Bronchial epithelial cell (primary cell): ENCODE measurements at places on chromosomes 1 and 21.
A peak's percentile ranks its signal among the peaks of the same experiment; 100 is the strongest.

DNA sequence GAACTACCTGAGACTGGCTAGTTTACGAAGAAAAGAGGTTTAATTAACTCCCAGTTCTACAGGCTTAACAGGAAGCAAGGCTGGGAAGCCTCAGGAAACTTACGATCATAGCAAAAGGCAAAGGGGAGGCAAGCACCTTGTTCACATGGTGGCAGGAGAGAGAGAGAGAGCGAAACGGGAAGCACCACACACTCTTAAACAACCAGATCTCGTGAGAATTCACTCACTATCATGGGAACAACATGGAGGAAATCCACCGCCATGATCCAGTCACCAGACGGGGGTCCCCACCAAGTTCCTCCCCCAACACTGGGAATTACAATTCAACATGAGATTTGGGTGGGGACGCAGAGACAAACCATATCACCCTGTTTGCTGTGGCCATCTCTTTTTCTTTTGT is 11.8 kb downstream of the MT1HL1 start:
- DNase-seq, result no peak

DNA sequence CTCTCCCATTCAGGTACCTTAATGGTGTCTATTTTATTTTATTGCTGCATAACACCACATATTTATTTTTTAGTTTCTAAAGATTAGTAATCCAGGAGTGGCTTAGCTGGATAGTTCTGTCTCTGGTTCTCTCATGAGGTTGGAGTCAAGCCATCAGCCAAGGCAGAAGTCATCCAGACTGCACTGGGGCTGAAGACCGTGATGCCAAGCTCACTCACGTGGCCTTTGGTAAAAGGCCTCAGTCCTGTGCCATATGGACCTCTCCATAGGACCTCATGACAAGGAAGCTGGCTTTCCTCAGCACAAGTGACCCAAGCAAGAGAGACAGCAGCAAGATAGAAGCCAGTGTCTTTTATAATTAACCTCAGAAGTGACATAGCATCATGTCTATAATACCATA is 23.0 kb upstream of the DDR2 start:
- DNase-seq, result no peak

DNA sequence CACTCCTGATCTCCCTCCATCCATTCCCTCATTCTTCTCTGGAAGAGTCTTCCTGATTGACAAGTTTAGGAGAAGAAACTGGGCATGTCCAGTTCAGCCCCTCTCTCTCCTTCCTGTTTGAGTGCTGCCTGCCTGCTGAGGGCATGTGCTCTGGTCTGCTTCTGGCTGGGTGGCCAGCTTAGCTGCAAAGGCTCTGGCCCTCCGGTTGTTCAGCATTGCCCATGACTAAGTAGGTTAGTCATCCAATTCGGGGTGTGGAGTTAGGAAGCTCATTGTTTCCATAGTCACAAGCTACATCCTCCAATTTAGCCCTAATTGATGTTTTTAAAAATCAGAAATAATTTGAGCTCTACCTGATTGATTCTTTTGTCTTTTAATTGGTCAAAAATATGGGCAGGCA is 25.6 kb upstream of the PLA2G2E start:
- peak; percentile 95 for DNase-seq

GRCh38 chr1:208496467-208497371 is 252.5 kb upstream of the PLXNA2 start:
- peak; percentile 83 for DNase-seq

DNA sequence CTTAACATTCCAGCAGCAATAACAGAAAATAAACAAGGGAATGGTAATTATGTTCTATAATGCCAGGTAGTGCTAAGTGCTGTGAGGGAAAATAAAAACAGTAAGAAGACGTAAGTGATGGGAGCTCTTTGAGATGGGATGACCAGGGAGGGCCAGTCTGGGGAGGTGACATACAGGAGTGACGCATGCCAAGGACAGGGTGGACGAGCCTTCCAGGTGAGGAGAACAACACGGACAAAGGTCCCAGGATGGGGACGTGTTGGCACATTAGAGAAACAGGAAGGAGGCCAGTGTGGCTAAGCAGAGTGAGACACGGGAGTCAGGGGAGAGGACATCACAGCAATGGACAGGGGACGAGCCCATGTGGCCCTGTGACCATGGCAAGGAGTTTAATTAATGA is 11.7 kb upstream of the LRRC52 start:
- DNase-seq, result no peak

- peak; percentile 62 for DNase-seq
These were observed 3.6 kb upstream of the SPSB1 start for GRCh38 chr1:9289090-9289534.

DNA sequence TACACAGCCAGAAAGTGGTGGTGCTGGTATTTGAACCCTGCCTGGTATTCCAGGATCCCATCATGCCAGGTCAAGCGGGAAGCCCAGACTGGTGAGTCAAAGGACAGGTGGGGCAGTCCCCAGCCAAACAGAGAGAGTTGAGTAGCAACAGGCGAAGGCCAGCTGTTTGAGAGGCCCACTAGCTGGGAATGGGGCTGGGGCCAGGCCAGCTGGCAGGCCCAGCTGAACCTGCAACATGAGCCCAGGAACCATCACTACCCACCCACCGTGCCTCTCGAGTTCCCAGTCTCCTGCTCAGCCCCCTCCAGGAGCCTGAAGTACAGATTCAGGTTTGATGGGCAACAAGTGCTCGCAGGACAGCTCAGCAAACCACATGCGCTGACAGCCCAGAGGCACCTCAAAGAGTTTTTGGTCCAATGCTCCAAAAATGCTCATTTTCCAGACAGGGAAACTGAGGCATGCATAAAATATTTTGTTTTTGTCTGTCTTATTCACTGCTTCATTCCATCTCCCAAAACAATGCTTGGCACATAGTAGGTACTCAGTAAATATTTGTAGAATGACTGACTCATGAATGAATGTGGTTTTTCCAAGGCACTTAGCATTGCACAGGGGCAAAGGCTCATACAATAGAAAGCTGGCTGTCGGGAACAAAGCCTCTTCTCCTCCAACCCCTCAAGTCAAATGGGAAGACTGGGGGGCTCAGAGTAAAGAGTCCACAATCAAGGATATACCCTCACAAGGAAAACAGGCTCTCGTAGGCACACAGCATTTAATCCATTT is 42.5 kb upstream of the CLIC4 start:
- peak; percentile 64 for DNase-seq

DNA sequence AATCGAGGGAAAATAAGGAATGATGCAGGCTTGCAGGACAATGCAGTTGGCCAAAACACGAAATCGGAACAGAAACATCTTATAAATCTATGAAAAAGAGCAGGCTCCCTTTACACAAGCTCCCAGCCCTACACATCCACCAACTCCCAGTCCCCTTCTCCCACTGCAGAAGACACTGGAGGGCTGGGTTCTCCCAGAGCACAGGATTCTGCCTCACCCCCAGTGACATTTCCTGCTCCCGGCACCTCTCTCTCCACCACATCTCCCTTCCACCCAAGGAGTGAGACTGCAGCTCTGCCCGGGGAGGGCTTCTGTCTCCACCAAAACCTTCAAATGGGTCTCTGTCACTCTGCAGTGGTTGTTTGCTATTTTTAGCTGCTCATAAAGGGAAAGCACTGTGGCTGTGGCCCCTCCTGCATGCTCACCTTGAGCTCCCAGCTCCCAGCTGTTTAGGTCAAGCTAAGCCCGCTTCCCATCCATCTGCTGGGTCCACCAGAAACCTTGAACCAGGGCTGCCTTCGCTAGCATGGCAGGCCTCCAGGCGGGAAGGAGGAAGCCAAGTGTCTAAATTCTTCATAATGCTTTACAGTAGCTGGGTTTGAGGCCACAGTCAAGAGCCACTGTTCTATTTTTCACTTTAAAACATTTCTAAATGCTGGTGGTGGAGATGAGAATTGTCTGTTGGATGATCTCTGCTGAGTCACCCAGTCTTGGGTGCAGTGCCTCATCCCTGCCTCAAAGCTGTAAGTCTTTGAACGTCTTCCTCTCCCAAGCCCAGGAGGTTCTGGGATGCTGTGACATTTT is 3.3 kb upstream of the C2CD2 start:
- DNase-seq, result peak; percentile 54

DNA sequence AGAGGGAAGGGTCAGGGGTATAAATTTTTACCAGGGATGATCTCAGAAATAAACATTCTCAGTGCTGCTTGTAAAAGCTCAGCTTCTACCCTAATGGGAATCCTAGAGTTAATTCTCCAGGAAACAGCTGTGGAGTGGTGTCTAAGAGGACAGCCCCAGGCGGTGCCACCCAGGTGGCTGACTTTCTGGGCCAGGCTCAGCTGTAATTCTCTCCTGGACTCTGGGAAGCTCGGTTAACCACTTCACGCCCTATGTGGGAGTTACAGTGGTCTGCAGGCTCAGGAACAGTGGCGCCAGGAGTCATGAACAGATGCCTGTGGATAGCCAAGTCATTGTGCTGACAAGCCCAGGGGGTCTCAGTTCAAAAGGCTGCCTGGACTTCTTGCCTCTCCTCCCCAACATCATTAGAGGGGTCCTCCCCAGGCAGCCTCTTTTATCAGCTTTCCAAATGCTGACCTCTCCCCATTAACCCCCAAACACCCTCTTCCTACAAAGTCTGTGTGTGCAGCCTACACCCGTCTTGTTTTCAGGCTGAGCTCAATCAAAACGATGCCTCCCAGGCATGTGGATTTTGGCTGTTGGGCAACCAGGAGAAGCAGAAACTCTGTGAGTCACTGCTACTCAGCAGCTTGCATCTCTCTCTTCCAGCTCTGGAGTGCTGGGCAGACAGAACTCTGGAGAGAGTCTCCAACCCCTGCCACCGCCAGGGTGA is 1.2 kb downstream of the HHIPL2 start:
- DNase-seq, result peak; percentile 85

GRCh38 chr1:15997637-15998280 is 6.3 kb upstream of the SRARP start:
- no peak for DNase-seq

- no peak for DNase-seq
These were observed 9.1 kb downstream of the PLOD1 start for GRCh38 chr1:11943619-11944018.

DNA sequence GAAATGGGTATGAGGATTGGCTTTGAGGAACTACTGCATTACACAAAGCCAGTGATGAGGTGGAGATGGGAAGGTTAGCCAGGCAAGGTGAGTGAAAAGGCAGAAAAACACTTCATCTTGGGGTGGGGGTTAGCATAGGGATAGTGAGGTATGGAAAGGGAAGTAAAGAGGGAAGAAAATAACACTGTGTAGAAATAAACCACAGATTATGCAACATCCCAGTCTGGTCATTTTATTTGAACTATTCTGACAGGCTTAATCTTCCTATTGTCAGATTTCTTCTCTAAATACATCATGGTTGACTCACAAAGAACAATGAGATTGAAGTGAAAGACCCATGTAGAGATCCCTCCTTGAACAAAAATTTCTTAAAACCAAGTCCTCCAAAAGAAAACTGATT is 640.2 kb downstream of the PTPRC start:
- peak; percentile 56 for DNase-seq

- DNase-seq, result peak; percentile 3
These were observed 615.4 kb downstream of the AGBL4 start for GRCh38 chr1:49408346-49408745.

DNA sequence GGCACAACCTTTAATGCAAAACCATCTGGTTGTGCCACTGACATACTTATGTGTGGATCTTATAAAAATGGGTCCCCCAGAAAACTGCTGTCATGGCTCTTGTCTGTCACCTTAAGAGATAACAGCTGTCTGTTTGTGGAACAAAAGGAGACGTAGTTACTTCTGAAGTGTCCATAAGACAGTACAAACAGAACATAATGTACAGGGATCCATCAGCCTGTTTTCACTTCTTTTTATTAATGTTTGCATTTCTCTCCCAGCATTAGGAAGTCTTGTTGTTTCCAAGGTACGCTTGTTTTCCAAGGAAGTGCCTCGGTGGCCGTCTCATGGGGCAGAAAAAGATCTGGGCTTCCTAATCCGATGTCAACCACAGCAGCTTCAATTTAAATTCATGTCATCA is 11.2 kb upstream of the ST6GALNAC5 start:
- no peak for DNase-seq

DNA sequence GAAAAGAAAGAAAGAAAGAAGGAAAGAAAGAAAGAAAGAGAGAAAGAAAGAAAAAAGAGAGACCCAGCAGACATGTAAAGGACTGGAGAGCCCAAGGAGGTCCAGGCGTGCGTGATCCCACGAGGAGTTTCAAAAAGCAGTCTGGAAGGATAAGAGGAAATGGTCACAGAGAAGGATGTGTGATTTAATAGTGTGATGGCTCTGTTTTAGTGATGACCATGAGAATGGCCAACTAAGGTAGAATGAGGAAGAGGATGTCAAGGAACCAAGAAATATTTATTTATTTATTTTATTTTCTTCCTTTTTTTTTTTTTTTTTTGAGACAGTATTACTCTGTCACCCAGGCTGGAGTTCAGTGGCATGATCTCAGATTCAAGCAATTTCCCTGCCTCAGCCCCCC is 25.5 kb downstream of the PTGS2 start:
- no peak for DNase-seq

DNA sequence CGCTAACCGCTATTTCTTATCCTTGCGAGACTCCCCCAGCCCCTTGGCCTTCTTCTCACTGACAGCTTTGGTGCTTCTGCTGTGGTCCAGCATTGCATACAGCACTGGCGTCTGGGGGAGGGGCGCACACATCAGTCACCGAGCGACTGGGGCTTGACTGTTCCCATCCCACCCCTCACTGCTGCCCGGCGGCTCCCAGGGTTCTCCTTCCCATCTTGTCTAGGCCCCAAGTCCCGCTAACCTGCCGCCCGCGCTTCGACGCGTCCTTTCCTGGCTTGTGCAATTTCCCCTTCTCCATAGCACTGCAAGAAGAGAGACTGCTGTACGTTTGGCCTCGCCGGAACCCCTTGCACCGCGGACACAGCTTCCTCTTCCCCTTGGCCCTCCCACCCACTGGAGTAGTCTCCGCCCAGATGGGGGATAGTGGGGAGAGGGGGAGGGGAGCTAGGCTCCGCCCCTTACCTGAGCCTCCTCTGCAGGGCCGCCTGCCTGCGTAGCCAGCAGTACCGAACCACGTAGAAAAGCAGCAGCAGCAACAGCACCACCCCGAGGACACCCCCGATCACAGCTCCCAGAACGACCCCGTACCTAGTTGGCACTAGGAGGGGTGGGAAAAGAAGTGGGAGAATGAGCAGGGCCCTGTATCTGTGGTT is 3.8 kb downstream of the MPZ start:
- DNase-seq, result peak; percentile 82

- DNase-seq, result peak; percentile 88
These were observed 124.3 kb downstream of the PBX1 start for GRCh38 chr1:164683235-164683634.

GRCh38 chr1:225539575-225539974 is 111.7 kb upstream of the LBR start:
- DNase-seq, result no peak

- DNase-seq, result no peak
These were observed 135.5 kb upstream of the ERRFI1 start for GRCh38 chr1:8161546-8162105.

GRCh38 chr1:18161690-18162089 is 54.1 kb downstream of the IGSF21 start:
- no peak for DNase-seq

- DNase-seq, result no peak
These were observed 15.0 kb upstream of the TTC22 start for GRCh38 chr1:54816130-54816529.

DNA sequence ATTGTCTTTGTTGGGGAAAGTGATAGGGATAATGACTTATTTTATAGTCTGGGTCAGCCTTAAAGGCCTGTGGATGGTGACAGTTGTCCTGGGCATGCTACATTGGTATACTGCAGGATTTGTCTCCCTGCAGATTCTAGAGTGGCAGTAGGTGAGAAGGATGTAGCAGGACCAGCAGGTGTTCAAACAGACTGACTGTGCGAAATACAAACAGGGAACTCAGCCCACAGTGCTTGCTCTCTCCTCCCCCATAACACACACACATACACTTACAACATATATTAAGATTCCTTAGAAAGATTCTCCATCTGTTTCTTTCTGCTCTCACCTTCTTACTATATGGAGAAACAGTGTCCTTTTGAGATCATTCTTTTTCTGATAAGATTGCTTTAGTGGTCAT is 6.9 kb downstream of the PDE4B start:
- DNase-seq, result no peak
